NCI-H187 (cell line): ENCODE measurements at places on chromosomes 7 and 10.

DNA sequence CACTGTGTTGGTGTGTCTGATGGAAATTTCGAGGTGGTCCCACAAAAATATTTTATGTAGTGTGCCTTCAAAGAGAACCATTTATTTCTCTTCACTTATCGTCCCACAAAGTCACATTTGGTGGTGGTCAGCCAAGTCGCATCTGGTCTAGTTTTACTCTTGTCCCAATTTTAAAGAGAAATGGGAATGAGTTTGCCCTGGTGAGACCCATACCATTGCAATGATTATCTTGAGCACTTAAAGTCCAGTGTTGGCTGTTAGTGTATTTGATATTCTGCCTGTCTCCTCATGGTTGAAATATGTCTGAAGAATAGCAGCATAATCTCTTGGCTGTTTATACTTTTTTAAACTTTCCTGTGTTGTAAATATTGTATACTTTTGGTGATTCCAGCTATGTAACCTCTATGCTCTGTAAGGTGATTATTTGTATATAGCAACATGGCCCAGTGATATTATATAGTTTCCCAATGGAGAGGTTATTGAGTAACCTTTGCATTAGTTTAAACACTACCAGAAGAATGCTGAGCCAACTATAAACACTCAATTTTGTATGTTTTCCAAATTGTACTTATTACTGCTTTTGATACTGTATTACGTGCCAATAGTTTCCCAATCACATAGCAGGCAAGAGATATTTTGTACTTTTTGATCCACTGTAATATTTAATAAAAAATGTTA, 172.2 kb downstream of the RTKN2 start:
- DNase-seq = no peak

GRCh38 chr7:121038717-121039509, 50.4 kb downstream of the CPED1 start:
- DNase-seq = no peak

DNA sequence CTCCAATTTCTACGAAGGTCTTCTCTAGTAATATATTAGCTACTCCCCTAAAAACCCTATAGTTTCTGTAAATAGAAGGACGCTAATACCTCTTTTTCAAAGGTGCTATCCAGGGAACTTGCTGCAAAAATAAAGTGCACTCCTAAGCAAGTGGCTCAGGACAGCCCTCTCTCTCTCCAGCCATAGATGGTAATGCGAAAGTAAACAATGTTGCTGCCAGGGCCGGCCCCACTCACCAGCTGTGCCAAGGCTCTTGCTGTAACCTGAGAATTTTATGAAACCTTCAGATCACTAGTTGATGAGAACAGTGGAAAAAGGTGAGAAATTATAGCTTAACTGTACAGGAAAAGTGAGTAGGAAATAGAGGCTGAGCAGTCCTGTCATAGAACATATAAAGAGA, 10.9 kb upstream of the TAS2R39 start:
- DNase-seq = peak; percentile 15

DNA sequence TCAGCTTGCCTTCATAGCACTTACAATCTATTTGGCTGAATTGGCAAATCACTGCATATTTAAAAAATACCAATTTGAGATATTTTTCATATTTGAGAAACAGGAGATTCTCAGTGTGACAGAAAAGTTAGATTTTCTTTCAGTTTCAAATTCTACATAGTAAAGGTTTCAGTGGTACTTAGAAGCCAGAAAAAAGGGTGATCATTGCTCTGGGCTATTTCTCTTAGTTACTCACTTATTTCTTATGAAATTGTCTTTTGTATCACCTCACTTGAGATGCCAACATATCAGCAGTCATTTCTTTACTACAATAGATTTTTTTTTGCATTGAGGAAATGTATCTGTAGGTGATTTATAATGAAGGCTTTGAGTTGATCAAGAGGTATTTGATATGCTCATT, 478.2 kb downstream of the GATA3 start:
- no peak for DNase-seq

GRCh38 chr7:138070908-138071307, 5.4 kb upstream of the AKR1D1 start:
- DNase-seq = no peak

GRCh38 chr10:31321396-31321941, 2.5 kb downstream of the ZEB1 start:
- DNase-seq = no peak

DNA sequence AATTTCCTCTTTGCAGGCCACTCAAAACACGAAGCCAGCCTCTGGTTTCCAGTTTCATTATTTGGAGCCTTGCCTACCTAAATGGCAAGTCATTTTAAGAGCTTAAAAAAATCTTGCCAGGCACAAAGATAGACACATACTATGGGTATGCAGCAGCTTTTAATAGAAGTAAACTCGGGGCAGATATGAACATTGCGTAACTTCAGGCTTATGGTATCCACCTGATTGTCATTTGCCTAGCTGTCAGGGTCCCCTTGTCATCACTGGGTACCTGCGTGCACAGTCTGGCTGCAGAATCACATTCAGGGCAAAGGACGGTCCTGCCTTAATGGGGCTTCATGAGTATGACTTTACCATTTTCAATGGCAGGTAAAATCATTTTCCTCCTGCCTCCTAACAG, 466.1 kb upstream of the NRP1 start:
- no peak for DNase-seq

DNA sequence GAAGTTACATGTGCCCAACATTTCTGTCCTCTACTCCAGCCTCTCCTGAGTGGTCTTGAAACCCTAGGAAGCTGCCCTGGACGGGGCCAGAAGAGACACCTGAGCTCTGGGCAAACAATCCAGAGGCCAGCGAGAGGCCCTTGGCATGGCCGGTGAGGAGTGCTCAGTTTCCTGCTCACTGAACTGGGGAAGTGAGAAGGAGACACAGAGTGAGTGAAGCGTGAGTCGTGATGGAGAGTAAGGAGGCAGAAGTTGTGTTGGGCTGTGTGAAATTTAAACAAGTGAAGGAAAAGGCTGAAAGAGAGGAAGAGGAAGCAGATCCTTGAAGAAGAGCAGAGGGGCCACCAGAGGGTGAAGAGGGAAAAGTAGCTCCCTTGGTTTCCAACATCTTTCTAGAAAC, 73.2 kb downstream of the WNT2 start:
- no peak for DNase-seq

- DNase-seq = no peak
Observed at GRCh38 chr10:51369903-51370302, 295.6 kb downstream of the PRKG1 start.

DNA sequence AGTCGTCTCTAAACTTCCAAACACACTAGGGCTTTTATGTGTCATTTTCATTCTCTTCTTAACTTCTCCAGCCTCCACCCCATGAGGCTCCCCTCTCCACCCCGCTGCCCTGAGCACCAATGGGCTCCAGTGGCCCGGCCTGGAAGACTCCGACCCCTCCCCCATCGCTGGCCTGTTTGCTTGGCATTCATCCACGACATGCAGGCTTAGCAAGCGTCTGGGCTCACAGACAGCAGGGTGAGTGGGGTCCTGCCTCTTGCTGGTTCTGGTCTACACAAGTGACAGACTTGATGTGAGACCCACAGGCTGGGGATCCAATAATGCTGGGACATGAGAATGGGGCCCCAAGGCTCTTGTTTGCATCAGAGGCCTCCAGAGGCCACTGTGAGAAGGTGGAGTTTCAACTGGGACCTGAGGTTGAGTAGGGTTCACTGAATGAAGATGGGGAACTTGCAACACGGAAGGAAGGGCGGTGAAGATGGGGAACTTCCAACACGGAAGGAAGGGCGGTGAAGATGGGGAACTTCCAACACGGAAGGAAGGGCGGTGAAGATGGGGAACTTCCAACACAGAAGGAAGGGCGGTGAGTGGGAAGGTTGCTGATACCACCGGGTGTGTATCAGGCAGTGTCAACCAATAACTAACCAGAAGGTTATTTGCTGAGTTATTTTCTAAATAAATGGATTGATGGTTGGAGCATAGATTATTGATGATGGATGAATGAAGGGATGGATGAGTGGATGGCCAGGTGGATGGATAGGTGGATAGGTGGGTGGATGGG, 14.0 kb downstream of the KNDC1 start:
- DNase-seq = no peak

DNA sequence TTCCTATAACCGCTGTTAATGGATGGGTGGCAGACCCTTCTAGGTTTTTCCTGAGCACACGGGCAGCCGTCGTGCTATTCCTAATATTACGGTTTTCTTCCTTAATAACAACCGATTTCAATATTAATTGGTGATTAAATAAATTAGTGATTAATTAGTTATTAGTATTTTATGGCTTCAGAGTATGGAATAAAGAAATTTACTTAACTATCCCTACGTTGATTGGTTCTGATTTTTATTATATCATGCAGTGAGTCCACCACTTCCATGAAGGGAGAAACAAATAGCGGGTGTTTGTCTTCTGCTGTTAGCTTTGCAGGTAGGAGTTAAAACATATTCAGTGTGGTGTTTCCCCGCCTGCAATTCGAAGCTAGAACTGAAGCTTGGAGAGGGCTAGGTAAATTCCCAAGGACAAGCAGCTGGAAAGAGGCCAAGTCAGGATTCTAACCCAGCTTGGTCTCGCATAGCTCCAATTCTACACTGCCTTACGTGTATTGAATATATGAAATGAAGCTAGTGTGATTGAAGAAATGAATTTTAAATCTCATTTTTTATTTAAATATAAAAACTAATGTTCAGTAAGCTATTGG, 928 bp upstream of the CSTF2T start:
- DNase-seq = no peak

DNA sequence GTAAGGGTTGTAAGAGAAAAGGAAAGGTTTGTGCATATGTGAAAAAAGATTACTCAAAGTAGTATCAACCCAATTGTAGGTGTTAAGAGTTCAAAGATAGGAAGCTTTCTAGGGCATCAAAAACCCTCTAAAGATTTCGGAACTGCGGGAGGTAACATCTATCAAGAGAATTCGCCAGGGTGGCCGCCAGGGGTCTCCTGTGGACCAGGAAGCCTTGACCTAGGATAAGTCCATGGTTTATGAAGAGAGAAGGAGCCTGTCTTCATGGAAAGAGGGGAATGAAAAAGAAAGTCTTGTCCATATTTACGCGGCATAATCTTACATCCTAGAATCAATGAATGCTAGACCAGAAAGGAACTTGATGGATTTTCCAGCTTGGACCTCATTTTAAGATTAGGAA, 140.7 kb upstream of the CALCR start:
- no peak for DNase-seq

GRCh38 chr10:71770789-71771188, 2.5 kb downstream of the VSIR start:
- DNase-seq = no peak

DNA sequence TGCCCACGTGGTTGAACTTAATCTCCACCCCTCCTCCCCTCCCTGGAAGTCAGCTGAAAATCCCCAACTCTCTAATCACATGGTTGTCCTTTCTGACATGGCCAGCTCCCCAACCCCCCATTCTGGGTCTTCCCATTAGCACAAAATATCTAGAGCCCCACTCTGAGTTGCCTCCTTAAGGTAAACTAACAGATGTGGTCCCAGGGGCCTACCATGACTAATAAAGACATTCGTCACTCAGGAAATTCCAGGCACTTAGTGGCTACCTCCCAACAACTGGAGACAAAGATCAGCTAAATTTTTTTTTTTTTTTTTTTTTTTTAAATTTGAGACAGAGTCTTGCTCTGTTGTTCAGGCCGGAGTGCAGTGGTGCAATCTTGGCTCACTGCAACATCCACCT, 21.1 kb downstream of the CCDC126 start:
- no peak for DNase-seq
